ENCODE measurements at places on chromosomes 4 and X.

- DNase-seq, result no peak
These were observed 527.2 kb downstream of the ADGRL3 start for GRCh38 chr4:61727286-61727685.

DNA sequence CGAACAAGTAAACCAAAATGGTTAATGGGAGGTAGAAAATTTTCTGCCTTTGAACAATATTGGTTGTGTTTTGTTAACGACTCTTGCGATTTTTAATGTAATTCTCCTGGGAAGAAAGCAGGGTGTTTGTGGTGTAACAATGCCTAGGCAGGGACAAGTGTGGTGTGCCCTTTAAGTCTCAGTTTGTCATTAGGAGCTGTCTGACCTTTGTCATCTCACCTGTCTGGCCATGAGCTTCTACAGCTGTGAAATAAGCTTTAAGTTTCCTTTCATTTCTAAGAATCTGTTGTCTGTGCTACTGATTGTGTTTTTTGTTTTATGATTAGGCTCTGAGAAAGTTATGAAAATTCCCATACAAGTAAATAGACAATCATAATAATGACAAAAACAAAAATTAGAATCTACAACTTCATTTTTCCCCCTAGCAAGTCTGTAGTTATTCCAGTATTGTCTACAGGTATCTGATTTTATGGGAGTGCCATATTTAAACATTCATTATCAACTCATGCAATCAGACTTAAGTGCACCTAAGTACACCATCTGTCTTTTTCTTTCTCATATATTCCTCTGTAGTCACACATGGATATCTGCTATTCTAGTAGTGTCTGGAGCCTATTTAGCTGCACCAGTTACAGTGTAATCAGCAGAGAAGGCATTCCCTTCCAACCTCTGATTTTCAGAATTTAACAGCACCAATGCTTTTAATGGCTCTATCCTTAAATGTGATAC, 203.5 kb downstream of the PPARGC1A start:
- DNase-seq, result no peak

- DNase-seq, result no peak
These were observed 3.0 kb upstream of the ARMCX4 start for GRCh38 chrX:101482296-101482695.

DNA sequence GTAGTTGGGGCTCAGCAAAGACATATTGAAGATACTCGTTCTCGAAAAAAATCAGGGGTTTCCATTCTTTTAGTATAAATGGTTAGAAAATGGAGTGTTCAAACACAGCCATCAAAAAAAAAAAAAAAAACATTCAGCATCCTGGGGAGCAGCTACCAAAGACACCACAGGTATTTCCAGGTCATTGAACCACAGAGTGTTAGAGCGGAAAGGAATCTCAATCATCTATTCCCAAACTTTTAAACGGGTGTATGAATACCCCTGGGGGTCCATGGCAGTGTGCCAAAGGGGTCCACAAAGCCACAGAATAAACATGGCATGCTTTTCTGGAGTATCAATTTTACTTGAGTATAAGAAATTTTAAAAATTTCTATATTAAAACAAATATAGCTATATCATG, 6.9 kb upstream of the FGF16 start:
- no peak for DNase-seq

DNA sequence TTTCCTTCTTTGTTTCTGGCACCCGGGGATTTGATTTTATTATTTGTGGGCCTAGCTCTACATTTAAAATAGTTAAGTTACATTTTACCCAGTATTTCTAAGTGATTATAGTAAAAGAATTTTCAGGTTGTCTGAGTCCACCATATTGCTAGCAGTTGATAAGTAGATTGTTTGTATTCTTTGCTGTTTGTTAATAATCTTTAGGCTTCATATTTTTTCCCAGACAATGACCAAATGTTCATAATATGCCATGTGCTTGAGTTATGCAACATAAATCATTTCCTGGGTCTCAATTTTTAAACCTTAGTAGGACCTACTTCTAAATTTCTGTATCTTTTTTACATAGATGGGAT, 127.3 kb downstream of the PHKA2 start:
- no peak for DNase-seq

DNA sequence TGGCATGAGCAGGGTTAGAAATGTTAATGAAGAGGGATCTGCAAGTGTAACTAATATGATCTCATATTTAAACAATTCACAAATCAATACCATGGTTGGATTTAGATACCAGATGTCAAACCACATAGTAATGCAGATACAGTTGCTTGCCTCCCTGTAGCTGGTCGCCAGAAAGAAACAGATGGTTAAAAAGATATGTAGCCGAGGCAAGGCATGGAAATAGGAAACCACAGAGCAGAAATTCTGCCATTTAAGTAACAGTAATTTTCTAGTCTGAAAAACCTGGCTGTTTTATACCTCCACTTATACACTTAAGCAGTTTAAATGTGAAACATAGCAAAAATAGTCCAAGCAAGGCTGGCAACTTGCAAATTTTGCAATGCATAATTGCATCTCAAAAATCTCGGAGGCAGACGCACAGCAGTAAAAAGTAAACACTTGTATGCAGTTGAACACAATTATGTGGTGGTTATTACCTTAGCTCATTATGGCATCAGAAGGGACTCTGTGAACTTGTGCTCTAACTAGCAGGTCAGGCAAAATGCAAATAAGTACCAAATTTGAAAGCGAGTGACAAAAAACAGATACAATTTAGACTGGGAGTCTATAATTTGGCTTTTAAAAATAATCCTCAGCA, 126.8 kb downstream of the NAA11 start:
- DNase-seq, result no peak

DNA sequence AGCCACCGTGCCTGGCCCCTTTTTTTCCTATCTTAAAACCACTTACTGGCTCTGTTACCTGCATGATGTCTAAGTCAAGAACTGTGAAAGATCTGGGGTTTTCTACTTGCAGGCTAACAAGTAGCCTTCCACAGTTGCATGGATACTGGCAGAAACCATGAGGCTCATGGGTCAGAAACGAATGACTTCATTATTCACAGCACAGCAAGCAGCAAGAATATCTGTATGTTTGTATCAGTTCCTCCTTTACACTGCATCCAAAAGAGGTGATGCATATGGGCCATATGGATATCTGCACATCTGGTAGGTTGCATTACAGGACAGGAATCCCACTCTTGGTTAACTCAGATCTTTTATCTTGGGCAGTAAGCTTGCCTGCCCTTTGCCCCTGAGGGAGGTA, 154.9 kb upstream of the NUDT6 start:
- no peak for DNase-seq

DNA sequence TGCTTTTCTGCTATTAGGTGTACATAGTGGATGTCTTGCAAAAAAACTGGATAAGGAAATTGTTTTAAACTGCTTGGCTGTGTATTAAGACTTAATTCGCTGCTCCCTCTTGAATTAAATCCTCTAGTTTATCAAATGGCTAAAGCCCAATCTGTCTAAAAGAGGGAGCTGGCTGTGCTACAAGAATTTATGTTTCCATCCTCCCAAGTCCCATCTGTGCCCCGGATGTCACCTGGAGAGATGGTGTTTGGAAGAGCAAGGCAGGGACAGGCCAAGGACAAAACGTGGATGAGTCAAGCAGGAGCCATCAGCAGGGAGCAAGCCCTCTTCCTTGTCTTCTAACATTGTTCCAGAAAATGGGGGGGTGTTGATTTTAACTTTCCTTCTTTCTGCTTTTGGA, 171.3 kb upstream of the LCORL start:
- DNase-seq, result no peak

- DNase-seq, result no peak
These were observed 2.6 kb downstream of the LHFPL1 start for GRCh38 chrX:112677167-112677566.

- DNase-seq, result no peak
These were observed 193.4 kb downstream of the FRAS1 start for GRCh38 chr4:78250500-78250899.

DNA sequence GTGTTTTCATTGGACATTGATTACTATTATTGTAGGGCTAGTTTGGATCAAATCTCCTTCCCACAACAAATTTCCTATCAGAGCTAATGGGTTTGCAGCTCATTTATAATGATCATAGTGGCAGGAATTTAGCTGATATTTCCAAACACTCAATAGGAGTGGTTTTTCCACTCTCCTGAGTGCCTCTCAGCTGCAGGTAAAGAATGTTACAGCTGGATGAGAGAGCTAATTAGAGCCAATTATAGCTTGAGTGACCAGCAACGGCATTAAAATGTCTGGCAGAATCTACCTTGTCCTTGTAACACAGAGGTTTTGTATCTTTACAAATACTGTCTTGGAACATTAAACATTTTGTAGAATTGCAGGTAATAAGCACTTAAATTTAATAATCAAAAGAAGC, 602.8 kb upstream of the EPHA5 start:
- DNase-seq, result no peak

GRCh38 chr4:113586072-113586471, 175.5 kb downstream of the CAMK2D start:
- no peak for DNase-seq
